Lung (tissue), 17 donors: ENCODE measurements at places on chromosomes 13 and 19. TPM values are rescaled to one million over a fixed set of nuclear protein-coding genes. Genes with fewer than 3 reads are reported as not detected.

GRCh38 chr13:80523134-80523533 is 182.2 kb upstream of the SPRY2 start:
- H3K4me1 ChIP-seq = no peaks in the 10 kb centered on the region
- no peak for DNase-seq
- no peak overlapping the region for H3K4me3 ChIP-seq

RNF113B gene
- not detected for total RNA-seq

DNA sequence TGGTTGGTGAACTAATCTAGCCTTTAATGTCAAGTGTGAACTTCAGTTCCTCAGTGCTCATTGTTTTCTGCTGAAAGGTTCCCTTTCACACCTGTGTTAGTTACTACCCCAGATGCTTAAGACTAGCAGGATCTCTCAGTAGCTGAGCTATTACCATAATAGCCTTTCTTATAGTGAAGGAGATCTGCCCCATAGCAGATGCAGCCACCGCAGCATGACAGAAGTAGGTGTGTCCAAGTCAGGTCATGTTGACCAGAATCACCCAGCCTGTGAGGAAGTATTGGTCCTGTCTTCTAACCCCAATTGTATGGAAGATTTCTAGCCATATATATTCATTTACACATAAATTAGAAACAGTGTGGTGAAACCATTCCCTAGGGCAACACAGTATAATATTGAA is 37.3 kb downstream of the ZAR1L start:
- peaks cover 28% of the 10 kb centered on the region for H3K36me3 ChIP-seq
- H3K27ac ChIP-seq = no peak overlapping the region
- H3K4me3 ChIP-seq = no peak overlapping the region
- H3K4me1 ChIP-seq = no peaks in the 10 kb centered on the region
- DNase-seq = no peak

GRCh38 chr19:32206065-32206464 is 139.3 kb upstream of the ZNF507 start:
- no peak for DNase-seq
- no peaks in the 10 kb centered on the region for H3K27me3 ChIP-seq
- no peak overlapping the region for H3K4me3 ChIP-seq

GRCh38 chr13:75541287-75541686 is 3.6 kb upstream of the COMMD6 start:
- peaks cover 2% of the 10 kb centered on the region for H3K4me1 ChIP-seq
- no peak overlapping the region for H3K27ac ChIP-seq
- no peak for DNase-seq
- H3K4me3 ChIP-seq = no peak overlapping the region

ZNF610 gene
- total RNA-seq = 1.4 TPM

DNA sequence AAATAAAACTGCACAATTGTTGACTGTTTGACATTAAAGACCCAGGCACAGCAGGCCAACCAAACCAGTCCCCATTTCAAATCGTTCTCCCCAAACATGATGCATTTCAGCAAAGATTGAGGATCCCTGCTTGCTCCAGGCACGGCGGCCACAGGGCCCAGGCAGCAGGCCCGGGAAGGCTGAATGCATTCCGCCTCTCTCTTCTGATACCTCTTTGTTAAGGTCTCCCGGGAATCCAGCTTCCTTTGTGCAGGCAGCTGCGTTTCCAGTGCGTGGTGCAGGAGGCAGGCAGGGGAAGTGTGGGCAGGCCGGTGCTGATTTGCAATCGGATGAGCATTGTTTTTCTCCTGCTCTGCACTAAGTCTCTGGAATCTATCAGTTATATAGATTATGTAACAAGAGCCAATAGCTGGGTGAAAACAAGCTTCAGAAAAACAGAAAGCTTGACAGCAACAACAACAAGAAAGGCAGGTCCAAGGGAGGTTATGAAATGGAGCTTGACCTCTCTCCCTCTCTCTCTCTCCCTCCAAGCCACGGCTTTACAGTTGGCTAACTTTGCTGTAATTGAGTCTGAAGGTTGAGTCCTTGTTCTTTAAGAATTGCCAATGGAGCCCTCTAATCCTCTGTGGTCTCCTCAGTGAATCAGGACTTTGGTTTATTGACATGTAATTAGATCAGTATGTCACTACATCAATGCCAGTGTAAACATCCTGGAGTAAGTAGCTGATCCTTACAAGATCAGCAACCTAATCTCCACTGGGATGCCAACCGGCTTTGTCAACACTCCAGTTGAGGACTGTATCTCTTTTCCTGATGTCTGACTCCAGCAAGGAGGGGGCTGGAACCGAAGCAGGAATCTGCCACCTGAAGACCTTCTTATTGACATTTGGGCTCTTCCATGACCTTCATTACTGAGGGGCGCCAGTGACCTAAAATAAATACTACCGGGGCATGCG is 338.0 kb downstream of the TEX29 start:
- H3K4me3 ChIP-seq = no peak overlapping the region
- H3K27me3 ChIP-seq = peaks cover 10% of the 10 kb centered on the region
- H3K4me1 ChIP-seq = no peaks in the 10 kb centered on the region
- H3K36me3 ChIP-seq = no peaks in the 10 kb centered on the region
- H3K27ac ChIP-seq = no peak overlapping the region

DNA sequence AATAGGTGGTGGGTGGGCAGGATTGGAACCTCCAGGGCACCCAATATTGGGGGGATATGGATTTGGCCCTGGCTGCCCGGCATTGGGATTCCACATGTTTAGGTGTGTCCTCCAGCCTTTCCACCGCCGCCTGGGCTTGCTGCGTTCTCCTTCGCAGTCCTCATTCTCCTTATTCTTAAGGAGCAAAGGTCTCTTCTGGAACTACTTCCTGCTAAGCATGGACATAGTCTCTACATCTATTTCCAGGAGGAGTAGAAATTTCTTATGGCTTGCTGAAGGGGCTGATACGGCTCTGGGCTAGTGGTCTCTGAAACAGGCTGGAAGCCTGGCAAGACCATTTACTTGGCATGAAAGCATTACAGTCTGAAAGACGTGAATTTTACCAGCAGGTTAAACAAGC is 9.2 kb upstream of the FCGBP start:
- H3K4me3 ChIP-seq = no peak overlapping the region
- H3K27ac ChIP-seq = peak overlapping the region; percentile 7
- peaks cover 3% of the 10 kb centered on the region for H3K4me1 ChIP-seq
- no peaks in the 10 kb centered on the region for H3K36me3 ChIP-seq
- DNase-seq = no peak
